Inflammatory macrophage treated with lipopolysaccharide for 1 hour (primary cell): ENCODE measurements at places on chromosomes 1 and 21.
A peak's percentile ranks its signal among the peaks of the same experiment; 100 is the strongest.

DNA sequence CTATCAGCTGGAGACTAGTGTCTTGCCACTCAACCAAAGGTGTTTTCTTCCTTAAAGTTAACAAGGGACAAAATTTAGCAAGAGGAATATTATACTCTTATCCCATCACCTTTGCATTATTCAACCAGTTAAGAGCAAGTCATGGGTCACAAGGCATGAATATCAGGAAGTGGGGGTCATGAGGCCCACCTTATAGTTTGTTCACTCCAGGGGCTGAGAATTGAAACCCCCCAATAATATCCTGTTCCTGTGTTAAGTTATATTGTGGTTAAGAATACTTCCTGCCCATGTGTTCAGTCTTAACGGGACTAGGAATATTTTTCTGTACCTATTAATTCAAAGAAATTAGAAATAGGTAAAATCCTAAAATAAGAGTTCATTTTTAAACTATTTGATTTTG, 239.7 kb downstream of the S1PR1 start:
- no peak for DNase-seq

DNA sequence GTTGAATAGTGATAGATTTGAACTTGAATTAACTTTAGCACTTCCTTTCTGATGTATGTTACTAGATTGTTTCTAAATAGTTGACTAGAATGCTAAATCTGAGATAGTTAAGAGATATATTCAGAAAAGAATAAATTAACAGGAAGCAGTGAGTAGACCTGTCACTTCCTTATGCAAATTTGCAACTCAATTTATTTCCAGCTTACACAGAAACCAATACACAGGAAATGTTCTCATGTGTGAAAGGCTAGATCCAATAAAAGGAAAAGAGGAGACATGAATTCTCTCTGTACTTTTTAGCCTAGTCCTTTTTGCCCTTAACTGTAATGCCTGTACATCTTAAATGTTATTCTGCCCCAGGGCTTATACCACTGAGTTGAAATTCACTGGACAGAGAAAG, 522.3 kb downstream of the COL11A1 start:
- DNase-seq, result no peak

DNA sequence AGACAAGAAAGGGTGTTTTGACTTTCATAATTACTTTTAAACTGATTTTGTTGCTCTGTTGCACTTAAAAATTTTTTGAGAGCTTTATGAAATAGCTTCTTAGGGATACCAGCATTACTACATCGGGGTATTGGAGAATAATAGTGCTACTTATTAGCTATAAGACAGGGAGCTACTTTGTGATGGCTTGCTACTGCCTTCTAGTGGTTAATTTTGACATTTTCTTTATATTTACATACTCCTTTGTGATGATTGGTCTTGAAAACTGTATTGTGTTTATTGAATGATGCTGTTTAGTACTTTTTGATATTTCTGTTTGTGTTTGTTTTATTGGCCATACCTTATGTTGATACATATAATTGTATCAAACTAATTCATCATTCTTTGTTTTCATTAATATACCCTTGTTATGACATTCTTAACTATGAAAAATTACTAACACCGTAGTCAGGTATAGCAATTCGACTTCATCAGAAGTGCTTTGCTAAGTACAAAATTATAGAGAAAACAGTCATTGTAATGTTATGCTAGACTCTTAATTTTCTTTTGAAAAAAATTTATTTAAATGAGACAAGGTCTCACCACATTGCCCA, 85.5 kb downstream of the CLIC4 start:
- peak; percentile 75 for DNase-seq

GRCh38 chr1:14113841-14114567, 414.0 kb downstream of the PRDM2 start:
- DNase-seq, result no peak

GRCh38 chr1:207027921-207028320, 4.6 kb downstream of the C1orf116 start:
- no peak for DNase-seq

DNA sequence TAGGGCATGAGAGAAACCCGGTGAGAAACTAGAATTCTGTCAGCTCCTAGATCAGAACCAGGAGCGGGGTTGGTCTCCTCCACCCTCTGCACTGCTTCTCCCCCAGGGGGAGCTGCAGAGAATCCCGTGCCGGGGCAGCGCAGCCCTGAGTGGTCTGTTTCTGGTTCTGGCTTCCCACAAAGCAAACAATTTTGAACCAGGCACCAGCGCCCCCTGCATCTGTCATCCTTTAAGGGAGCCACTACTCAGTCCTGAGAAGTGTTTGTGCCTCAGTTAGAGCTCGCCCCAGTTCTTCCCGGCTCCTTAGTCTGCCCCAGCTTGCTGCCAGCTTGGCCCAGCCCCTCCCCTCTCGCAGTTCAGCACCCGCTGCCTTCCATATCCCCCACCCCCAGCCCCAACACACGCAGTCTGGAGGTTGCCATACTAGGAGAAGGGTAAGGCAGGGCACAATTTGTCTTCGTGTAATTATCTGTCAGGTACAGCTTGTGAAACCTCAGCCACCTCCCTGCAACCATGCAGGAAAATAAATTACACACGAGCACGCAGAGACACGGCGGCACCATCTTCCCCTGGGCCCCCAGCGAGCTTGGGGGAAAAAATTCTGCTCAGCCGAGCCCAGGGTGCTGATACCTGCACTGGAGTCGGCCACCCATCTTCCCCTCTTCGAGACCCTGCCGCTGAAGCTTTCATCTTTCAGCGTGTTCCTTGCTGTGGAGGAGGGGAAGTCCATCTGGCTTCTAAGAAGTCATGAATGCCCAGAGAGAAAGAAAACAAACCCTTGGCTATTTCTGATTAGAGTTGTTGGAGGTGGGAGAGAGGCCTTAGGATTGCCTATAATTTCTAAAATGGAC, 62.6 kb upstream of the CD1D start:
- peak; percentile 19 for DNase-seq
